Caki2 (cell line): ENCODE measurements at places on chromosomes 2 and 18. TPM values are rescaled to one million over a fixed set of nuclear protein-coding genes. Genes with fewer than 3 reads are reported as not detected.

SLC66A2 gene
- 14.4 and 18.0 TPM in 2 replicates for total RNA-seq

LRP2 gene
- not detected in 2 replicates for total RNA-seq

FAM110C gene
- 4.3 and 7.7 TPM in 2 replicates for total RNA-seq

INHA gene
- not detected in 2 replicates for total RNA-seq

ANKRD30BL gene
- not detected in 2 replicates for total RNA-seq
